ENCODE measurements at places on chromosomes 5 and 9. TPM values are rescaled to one million over a fixed set of nuclear protein-coding genes. Genes with fewer than 3 reads are reported as not detected.

Gene GLRA1
- total RNA-seq, result not detected

DNA sequence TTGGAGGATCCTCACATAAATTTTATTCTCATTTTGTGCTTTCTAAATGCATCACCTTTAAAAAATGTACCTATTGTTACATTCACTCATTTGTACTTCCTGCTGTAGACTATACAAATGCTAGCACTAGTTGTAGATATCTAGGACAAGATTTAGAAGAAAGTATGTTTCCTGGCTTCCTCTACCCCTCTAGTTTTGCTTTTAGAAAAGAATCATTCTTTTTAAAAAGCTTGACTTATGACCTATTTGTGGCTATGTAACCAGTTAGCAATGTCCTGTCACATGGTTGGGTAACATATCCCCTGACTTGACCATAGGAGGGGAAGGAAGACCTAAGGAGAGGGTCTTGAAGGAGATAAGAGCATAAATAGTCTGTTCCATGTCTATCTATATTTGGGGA, 13.3 kb downstream of the CAMK4 start:
- H3K27me3 ChIP-seq, result no peaks in the 10 kb centered on the region
- DNase-seq, result no peak
- H3K36me3 ChIP-seq, result no peaks in the 10 kb centered on the region
- H3K4me1 ChIP-seq, result peaks cover 3% of the 10 kb centered on the region
- no peak overlapping the region for H3K27ac ChIP-seq

DNA sequence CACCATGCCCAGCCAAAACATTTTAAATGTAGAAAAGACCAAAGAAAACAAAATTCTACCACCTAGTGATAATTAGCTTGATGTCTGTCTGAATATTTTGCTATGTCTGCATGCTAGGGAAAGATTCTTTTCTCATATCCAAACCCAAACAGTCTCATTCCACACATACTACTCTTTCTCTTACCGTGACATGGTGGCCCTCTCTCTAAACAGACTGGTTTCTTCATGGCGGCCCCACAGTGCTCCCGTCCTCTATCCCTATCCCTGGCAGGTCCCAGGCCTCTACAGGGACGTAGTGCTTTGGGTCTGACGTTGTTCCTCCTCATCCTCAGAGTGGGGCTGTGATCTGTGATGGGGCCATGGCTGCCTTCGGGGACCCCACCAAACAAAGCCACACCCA, 8.1 kb downstream of the CORO2A start:
- no peaks in the 10 kb centered on the region for H3K36me3 ChIP-seq
- H3K4me1 ChIP-seq, result no peaks in the 10 kb centered on the region
- no peak overlapping the region for H3K4me3 ChIP-seq
- no peak overlapping the region for H3K27ac ChIP-seq
- DNase-seq, result no peak

Gene PCA3
- total RNA-seq, result not detected

Gene SLC45A2
- total RNA-seq, result not detected
